ENCODE measurements at places on chromosomes 1 and 21.

DNA sequence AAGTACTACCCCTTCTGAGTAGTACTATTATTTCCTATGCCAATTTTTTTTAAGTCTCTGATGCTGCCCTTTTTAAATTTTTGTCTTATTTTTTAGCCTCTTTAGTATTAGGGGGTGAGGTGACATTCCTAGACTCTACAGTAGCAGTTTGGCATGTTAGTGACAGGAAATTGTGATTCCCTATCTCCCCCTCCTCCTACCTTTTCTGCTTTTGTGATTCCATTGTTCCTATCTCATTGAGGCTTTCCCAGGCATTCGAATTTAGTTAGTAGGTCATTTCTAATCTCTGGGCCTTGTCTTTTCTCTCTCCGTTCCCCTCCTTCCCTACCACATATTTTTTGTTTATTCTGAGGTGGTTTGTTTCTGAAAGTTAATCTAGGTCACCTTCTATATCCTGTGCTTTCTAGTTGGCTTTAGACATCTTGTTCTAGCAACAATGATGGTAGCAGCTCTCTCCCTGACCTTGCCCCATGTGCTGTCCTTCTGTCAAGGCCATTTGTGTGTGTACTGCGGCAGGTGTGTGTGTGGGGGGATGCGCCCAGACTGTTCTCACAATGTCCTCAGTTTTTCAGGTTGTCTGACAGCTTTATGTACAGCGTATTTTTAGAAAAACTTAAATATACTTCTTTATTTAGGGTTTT, 21.5 kb downstream of the SEMA6C start:
- no peak for DNase-seq

GRCh38 chr1:177490786-177491185, 320.0 kb downstream of the BRINP2 start:
- no peak for DNase-seq

DNA sequence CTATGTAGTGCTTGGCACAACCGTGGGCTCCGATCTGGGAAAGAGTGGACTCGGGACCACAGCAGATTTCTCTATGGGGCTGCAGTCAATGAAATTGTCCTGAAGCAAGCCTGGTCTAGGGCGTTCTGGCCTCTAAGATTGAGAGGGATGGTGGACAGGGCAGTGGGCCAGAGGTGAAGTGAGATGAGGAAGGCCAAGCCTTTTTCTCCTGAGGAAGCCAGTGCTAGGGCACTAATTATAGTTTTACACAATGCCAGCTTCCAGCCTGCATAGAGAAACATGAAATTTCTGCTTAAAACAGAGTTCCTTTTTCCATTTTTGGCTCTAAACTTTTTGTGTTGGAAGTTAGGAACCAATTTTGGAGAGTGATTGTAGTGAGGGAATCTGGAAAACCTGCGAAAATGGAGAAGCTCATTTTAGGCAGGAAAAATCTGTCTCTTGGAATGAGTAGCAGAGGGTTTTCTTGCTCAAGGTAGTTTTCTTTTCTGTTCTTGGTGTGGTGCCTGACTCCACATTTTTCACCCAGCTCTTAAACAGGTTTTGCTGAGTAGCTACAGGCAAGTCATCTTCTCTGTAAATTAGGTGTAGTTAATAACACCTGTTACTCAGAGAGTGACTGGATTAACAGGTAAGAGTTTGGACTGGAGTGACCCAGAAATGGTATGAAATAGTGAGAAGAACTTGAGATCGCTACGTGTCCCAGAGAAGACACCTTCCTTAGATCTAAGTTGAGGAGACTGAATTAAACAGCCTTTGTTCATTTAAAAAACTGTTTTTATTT, 22.1 kb downstream of the UCK2 start:
- DNase-seq = no peak

- no peak for DNase-seq
Observed at GRCh38 chr1:234631721-234632125, 21.7 kb upstream of the IRF2BP2 start.

GRCh38 chr1:156515956-156516355, 15.4 kb upstream of the MEF2D start:
- DNase-seq = no peak

- DNase-seq = no peak
Observed at GRCh38 chr21:36613059-36613458, 85.9 kb upstream of the SIM2 start.
